ENCODE measurements at places on chromosomes 12 and 14.

DNA sequence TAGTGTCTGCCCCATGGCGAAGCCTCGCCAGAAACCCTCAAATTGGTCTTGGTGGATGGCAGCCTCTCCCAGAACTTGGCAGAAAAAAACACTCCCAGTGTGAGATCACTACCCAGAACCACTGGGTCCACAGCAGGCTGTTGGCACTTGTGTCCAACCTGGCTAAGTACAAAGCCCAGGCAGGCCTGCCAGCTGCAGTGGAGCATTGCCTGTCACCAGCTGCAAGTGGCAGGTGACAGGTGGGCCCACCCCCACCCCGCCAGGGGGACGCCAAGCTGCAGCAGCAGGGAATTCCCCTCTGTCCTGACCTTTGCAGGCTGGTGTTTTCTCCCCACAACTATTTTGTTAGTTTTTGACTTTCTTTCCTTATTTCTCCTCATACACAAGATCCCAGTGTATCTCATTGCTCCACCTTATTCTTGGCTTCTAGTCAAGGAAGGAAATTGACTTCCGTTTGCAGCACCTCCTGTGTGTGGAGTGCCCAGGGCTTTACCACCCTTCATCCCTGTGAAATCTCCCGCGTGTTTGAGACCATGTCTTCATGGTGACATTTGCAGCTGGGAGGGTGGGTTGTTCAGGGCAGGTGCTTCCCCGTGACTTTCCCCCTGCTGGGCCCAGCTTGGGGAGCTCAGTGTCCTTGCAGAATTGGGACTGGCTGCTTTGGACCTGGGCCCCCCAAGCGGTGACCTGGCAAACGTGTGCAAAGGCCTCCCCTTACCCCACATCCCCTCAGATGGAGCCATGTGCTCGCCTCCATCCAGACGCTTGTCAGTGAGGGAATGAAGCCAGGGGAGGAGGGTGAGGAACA lies 73.8 kb upstream of the RIN3 start:
- no peak for DNase-seq

GRCh38 chr12:28227251-28227650 lies 37.0 kb downstream of the CCDC91 start:
- DNase-seq: no peak

DNA sequence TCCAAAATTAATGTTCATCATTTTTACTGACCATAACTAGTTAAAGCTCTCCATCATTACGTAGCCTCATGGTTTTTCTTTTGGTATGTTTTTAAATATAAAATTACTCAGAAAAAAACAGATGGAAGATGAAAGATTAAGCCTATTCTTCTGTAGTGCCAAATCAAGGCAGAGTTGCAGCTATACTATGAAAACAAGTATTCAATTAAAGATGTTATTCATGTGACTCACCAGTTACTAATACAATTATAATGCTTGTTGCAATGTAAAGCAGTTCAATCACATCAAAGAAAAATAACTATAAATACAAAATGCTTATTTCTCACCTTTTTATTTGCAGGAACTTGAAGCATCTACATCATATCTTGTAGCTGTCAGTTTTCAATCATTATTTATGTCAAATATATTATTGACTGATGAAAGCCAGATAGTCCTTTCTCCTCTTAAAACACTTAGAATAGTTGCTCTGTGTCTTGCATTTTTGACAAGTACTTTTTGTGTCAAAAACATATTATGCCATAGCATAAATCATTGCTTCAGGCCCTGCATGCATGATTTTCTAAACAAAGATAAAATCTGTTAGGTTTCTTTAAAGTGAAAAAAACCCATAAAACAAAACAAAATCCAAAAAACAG lies 36.0 kb upstream of the TRHDE start:
- no peak for DNase-seq

GRCh38 chr14:62329427-62329826 lies 567.2 kb downstream of the SNAPC1 start:
- DNase-seq: no peak

DNA sequence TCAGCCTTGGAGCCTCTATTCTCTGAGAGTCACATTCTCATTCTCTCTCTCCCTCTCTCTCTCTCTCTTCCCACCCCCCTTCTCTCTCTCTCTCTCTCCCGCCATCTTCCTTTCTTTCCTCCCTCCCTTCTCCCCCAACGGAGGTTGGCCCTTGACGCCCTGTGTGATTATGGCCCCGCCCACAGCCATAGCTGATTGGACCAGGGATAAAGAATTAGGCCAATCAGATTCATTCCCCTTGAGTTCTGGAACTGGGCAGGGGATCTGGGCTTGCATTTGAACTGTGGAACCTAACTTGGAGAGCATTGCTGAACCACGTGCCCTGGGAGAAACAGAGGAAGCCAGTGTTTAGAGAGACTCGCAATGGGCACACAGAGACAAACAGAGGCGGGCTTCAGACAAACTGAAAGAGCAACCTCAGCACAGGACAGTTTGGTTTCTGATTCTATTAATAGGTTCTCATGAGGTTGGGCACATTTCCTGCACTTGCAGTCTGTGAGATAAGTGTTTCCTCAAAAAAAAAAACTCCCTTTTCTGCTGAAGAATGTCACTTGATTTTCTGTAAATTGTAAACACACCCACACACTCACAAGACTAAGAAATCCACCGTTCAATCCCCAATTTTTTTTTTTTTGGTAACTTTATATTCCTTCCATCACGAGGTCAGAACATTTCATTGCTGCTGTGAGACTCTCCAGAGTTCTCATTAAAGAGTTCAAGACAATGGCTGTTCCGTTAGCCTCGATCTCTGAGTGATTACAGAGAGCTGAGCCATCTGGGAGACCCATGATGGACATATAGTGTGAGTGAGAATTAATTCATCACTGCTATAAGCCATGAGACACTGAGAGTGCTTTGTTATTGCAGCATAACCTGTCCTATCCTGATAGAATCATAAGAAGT lies 3.5 kb upstream of the P2RX7 start:
- no peak for DNase-seq

DNA sequence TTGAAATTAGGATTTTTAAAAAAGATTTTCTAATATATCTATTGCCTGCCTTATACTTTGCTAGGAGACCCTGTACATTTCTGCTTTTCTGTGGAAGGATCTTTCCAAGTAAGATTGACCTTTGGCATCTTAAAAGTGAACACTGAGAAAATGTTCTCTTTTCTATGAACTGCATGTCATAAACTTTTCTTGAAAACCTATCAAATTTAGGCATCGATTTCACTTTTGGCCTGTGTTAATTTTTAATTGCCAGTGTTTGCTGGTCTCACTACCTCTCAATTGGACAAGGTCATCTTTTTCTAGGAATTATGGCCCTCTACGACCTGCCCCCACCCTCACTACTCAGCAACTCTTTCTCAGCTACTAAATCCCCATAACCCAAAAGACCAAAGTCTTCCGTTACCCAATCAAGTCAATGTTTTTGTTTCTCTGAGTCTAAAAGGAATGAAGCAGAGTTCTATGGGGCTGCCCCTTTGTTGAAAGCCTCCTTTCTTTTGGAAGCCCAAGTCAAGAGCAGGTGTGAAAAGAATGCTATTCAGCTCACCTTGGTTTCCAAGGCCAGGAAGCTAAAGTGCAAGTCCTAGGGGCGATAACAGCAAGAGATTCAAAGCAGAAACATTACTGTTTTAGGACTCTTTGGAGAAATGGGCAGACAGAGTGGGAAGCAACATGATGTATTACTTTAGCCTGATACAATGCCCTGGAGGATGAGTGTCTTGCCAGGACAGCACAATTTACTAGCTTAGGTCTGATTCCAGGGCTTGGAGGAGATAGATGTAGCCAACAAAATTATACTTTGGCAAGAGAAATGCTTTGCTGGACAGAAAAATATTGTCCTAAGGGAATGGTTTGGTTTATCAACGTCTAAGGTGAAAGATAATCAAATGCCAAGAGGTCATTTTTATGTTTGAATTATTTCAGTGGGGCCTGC lies 55.0 kb downstream of the IGF1 start:
- DNase-seq: no peak

GRCh38 chr14:46651526-46652144 lies at the start of gene RPL10L:
Gene RPL10L (minus strand): TSS chr14:46651781. CDS start chr14:46651736, 45 bp downstream.
- DNase-seq: no peak

- no peak for DNase-seq
Measured at GRCh38 chr12:106631150-106631549, 48.3 kb downstream of the RFX4 start.

- no peak for DNase-seq
Measured at GRCh38 chr12:501722-502447, 42.1 kb downstream of the B4GALNT3 start.

GRCh38 chr12:74076918-74077317 lies 460.7 kb upstream of the ATXN7L3B start:
- DNase-seq: no peak

DNA sequence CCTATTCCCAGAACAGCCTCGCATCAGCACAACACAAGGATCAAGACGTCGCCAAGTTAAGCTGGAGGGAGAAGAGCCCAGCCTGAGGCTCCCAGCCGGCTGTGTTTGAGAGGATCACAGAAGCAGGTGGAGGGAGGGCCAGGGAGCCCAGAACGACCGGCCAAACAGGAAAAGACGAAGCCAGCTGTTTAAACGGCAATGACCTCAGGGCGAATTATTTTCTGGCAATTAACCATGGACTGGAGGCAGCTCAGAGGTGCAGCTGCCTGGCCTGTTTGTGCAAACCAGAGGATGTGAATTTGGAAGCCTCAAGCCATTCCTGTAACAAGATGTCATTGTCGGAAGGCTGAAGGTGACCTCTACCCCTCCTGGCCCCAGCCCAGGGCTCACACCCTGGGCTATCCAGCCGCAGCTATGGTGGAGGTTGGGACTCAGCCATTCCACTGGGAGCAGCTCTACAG lies 175.8 kb upstream of the PRMT8 start:
- DNase-seq: no peak

DNA sequence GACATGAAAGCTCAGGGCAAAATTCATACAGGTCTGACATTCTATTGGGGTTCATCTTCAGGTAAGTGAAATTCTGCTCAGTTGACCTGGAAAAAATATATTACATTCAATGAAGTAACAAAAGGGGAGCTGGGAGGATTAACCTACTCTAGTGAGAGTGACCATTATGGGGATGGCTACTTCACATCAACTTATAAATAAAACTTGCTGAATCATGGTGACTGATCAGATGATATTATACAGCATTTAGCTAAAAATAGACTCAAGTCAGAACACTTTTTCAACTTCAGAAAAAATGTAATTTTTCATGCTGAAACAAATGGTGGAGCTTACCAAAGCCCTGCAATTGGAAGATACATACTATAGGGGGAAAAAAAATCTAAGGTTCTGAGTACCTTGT lies 800.2 kb downstream of the FSCB start:
- no peak for DNase-seq

GRCh38 chr12:6073426-6073825 lies 51.0 kb downstream of the VWF start:
- DNase-seq: no peak

DNA sequence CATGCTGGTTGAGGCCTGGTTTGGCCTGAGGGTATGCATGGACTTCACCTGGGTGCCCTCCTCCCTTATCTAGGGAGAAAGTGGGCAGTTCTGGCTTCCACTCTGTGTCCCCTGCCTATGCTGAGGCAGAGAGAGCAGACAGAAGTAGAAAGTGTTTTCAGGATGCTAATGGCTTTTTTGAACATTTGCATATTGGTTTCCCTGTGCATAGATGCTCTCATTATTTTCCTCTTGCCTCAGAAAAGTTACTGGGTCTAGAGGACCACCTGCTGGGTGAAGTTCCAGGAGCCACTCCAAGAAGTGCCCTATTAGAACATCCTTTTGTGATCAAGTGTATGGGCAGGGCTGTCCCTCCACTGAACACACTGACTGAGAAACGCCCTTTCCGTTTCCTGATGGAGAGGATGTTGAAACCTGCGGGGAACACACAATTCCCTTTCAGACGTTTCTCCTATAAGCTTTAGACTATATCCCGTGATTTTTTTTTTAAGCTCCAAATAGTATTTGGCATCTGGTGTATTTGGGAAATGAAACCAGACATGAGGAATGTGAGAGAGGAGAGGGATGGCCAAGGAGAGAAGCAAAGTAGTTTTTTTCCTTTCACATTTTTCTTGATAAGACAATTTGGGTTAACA lies 66.6 kb downstream of the DAAM1 start:
- DNase-seq: no peak

DNA sequence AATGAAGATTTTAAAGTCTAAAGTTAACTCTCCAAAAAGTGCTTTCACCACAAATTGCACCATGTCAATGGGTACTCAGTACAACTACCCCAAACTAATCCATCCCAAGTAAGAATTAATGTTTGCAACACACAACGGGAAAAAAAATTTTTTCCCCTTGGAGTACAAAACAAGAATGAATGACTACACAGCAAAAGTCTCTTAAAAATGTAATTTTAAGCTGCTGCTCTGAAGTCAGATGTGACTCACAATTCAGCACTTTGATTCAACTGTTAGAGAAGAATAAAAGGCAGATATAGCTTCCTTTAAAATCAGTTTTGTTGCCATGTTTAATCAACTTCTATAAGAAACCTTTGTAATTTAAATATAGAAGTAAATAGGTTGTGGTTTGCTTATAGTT lies 42.5 kb upstream of the VPS33A start:
- no peak for DNase-seq

DNA sequence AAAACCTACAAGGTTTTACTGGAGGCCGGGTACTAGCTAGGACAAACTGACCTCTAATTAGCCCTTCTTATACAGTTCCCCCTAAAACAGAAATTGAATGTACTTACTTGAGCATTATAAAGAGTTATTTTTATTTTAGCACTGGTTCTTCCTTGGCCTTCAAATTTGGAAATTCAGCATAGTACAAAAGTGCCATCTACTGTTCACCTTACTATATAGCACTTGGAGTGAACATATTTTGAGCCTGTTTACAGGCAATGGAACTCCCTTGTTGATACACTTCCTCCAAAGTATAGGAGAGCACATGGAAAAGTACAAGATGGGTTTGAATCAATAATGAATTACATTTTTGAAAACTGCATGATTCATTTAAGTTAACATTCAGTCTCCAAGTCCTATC lies 3.9 kb upstream of the POC1B start:
- DNase-seq: no peak

DNA sequence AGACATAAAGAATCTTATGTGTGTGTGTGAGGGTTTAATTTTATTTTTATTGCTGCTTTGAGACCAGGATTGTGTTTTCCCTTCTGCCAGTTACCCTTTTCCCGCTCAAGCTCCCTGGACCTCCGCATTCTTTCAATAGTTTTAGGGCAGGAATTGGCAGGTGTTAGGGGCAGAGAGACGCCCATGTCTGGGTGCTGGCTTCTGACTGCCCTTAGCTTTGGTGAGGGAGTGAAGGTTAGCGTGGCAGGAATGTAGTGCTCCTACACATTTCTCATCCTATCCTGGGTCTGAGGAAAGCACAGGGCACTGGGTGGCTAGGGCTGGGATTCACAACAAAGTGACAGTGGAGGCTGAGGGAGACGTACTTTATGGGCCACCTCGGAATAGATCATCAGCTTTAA lies 428.1 kb downstream of the ZFP36L1 start:
- no peak for DNase-seq

- no peak for DNase-seq
Measured at GRCh38 chr14:58805605-58806409, 168.0 kb downstream of the DACT1 start.
